ENCODE measurements at places on chromosomes 2 and 18.

GRCh38 chr2:160581448-160581847, 87.8 kb upstream of the RBMS1 start:
- no peaks in the 10 kb centered on the region for H3K27me3 ChIP-seq
- H3K4me3 ChIP-seq, result no peak overlapping the region
- no peak overlapping the region for H3K27ac ChIP-seq

- H3K36me3 ChIP-seq, result no peaks in the 10 kb centered on the region
- peaks cover 50% of the 10 kb centered on the region for H3K4me1 ChIP-seq
- peaks cover 3% of the 10 kb centered on the region for H3K27me3 ChIP-seq
- H3K4me3 ChIP-seq, result no peak overlapping the region
- no peak for DNase-seq
- no peak overlapping the region for H3K27ac ChIP-seq
These were observed 87.6 kb downstream of the ALPK2 start for GRCh38 chr18:58541146-58541788.

DNA sequence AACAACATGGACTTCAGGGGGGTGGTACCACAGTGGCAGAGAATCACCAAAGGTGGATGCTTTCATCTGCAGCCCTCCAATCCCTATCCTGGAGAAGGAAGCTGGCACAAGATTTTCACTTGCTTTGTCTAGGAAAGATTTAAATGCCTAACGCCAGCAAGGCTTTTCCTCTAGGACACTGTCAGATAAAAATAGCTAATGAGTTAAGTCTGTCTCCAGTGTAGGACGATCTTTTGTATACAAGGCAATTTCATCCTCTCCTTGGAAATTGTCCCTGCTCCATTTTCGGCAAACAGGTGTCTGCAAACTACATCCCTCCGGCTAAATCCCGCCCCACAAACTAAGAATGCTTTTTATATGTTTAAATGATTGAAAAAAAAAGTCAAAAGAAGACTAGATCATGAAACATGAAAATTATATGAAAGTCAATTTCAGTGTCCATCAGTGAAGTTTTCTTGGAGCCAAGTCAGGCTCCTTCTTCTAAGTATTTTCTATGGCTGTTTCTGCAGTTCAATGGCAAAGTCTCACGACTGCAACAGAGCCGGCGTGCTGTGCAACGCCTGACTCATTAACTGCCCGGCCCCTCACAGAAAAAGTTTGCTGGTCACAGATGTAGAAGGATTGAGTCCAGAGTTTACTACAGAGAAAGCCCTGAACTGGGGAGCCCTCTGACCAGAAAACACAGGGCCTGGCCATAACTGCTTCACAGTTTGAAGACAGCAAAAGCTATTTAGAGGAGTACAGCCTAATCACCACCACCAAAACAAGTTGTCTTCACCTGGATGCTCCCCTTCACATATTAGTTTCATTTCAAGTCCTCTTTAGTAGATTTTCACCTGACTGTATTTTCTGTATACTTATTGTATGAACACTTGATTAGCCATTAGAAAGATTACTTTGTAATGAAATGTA, 52.3 kb downstream of the PIEZO2 start:
- no peaks in the 10 kb centered on the region for H3K36me3 ChIP-seq
- H3K4me3 ChIP-seq, result no peak overlapping the region
- peaks cover 27% of the 10 kb centered on the region for H3K4me1 ChIP-seq
- H3K27ac ChIP-seq, result peak overlapping the region; percentile 49
- peaks cover 3% of the 10 kb centered on the region for H3K27me3 ChIP-seq

DNA sequence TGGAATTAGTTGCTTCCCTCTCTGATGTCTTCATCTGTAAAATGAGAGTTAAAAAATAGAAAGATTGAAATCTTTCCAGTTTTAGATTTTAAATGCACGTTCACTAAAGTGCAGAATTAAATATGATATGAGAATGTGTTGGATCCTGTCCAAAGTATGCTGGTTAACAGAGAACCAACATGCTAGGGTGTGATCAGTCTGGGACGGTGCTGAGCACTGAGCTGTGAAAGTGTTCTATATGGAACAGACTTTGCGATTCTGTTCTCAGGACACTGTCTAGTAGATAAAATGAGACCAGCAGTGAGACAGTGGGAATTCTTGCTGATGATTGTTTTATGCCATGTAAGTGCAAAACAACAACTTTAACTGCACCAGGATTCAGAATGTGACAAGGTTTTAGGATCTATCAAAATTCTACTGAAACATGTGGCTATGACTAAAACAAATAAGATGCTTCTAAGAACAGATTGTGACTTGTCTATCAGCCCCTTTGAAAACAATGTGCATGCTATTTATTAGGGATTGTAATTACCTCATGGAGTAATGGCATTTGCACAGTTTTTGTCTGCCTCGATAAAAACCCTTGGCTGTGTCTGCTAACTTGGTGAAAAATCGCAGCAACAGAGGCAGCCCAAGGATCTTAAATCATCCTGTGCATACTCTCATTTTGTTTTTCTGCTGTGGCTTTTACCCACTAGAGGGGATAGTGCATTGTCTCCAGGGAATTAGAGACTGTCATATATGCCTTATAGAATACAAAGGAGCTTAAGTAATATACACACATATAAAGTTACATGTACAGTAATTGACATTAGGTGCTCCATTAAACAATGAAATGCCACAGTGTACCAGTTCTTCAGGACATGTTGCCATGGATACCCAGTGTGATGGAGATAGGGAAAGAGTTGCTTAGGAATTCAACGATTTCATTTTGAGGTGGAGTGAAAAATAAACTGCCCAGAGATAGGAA, 55.1 kb downstream of the MAP3K20 start:
- peaks cover 29% of the 10 kb centered on the region for H3K4me1 ChIP-seq
- DNase-seq, result no peak
- peaks cover 26% of the 10 kb centered on the region for H3K36me3 ChIP-seq
- H3K27me3 ChIP-seq, result no peaks in the 10 kb centered on the region
- no peak overlapping the region for H3K27ac ChIP-seq
- H3K4me3 ChIP-seq, result no peak overlapping the region

DNA sequence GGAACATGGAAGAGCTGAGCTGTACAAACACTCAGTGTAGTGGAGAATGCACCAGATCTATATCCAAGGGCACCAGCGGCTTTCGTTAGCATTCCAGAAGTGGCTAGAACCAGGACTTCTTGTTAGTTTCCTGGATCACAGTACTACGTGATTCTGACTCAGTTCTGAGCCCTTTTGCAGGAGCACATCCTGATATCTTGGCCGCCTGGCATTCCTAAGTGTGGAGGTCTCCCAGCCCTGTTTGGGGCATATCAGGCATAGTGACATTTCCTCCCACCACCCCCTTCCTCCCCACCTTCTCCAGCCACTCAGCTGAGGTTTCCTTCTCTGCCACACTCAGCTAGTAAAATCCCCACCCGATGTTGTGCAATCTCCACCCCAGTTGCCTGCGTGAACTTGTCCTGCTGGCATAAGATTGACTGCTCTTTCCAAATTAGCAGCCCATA, 63.4 kb downstream of the BMP10 start:
- no peaks in the 10 kb centered on the region for H3K36me3 ChIP-seq
- DNase-seq, result no peak
- peaks cover 5% of the 10 kb centered on the region for H3K4me1 ChIP-seq
- H3K4me3 ChIP-seq, result no peak overlapping the region
- peaks cover 20% of the 10 kb centered on the region for H3K27me3 ChIP-seq

DNA sequence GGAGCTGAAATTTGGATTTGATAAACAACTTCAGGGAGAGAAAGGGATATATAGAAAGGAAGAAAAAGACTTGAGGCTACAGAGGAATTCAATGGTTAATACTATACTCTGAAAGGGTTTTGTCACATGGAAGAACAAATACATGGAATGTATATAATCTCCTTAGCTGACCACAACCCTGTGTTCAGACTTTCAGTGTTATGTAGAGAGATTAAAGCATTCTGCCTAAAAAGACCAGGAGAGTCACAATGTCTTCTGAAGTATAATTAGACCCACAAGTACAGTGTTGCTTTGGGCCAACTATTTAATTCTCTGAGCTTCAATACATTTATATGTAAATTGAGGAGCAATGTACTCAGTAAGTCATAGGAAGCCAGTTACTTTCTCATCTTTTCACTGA, 123.8 kb upstream of the FSHR start:
- H3K27ac ChIP-seq, result no peak overlapping the region
- no peaks in the 10 kb centered on the region for H3K4me1 ChIP-seq
- no peak for DNase-seq
- no peaks in the 10 kb centered on the region for H3K36me3 ChIP-seq
- H3K4me3 ChIP-seq, result no peak overlapping the region
- H3K27me3 ChIP-seq, result no peaks in the 10 kb centered on the region

GRCh38 chr2:8475349-8476031, 206.4 kb upstream of the ID2 start:
- H3K36me3 ChIP-seq, result no peaks in the 10 kb centered on the region
- no peak for DNase-seq
- H3K27ac ChIP-seq, result no peak overlapping the region
- peaks cover 18% of the 10 kb centered on the region for H3K4me1 ChIP-seq
- peaks cover 8% of the 10 kb centered on the region for H3K27me3 ChIP-seq
